HAP-1 (cell line): ENCODE measurements at places on chromosomes 11 and 22.

- DNase-seq, result no peak
Observed at GRCh38 chr11:70697701-70698100, 299.4 kb downstream of the CTTN start.

- no peak for DNase-seq
Observed at GRCh38 chr11:70250876-70251658, 19.4 kb upstream of the PPFIA1 start.

DNA sequence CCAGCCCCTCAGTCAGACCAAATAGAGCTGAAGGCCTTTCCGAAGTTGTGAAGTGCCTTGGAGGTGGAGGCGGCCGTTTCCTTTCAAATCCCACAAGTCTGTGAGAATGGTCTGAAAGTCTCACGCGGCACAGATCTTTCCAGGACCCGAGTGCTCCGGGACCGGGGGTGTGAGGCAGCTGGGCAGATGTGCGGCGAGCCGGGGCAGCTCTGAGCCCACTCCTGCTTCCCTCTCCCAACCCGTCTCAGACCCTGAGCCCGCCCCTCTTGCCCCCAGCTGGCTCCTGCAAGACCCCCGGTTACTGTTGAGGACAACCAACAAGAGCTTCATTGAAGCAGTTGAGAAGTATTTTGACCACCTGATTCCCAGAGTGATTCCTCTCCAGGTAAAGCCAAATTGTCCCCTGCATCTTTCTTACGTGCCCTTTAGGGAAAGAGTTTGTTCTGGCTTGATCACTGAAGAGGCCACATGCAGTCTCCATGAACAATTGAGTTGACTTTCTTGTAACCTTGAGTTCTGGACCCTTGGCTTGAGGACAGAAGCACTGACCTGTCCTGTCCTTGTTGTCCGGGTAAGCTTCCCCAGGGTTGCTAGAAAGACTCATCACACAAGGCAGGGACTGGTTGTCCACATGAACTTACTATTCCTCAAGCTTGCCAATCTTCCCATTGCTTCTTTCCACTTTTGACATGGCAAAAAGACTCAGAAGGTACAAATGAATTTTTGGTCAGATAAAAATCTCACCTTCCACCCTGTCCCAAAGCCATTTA, 7.5 kb downstream of the GLB1L3 start:
- no peak for DNase-seq

DNA sequence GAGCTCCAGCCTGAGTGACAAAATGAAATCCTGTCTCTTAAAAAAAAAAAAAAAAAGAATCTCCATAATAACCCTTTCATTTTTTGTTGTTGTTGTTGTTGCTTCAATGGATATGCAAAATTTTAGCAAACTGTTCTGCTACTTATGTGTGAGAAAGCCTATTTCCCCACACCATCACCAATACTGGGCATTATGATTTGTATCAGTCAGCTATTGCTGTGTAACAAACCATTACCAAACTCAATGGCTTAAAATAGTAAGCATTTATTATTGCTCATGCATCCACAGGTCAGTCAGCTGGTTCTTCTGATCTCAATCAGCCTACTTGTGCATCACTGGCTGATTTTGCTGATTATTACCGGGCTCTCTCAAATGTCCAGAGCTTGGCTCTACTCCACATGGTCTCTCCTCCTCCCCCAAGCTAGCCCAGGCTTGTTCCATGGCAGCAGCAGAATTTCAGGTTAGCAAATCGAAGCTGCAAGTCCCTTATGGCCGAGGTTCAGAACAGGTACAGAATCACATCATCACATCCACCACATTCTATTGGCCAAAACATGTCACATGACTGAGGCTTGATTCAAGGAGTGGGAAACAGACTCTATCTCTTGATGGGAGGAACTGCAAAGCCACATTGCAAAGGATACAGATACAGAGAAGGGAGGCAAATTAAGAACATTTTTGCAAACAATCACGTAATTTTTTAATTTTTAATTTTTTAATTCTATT, 135.1 kb downstream of the MN1 start:
- DNase-seq, result no peak

GRCh38 chr22:48331691-48332220, 1495.9 kb downstream of the BRD1 start:
- DNase-seq, result no peak

- DNase-seq, result no peak
Observed at GRCh38 chr11:65663639-65664200, 1.0 kb upstream of the RELA start.

DNA sequence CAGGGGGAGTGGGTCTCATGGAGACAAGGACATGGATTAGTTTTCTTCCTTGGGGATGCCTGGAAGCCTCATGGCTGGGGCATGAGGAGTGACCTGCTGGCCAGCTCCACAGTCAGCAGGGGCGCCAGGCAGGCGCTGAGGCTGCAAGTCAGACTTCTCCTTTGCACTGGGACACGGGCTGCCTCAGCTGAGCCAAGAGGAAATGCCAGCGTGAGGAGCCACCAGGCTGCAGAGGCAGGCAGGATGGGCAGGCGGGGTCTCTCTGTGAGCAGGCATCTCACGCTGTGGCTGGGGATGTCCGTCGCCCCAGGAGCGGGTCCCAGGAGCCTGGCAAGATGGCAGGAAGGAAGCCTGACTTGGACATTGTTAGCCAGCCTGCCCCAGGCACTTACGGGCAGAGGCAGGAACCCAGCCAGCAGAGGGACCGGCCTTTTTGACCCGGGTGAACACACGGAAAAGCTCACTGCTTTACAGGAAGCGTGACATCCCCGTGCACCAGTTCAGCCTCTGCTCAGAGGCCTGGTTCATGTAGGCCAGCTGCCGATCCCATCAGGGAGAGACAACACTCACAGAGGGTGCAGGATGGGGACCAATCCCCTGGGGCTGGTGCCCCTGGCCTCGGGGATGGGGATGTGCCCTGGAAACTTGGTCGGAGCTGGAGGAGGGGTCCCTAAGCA, 10.2 kb downstream of the GNB1L start:
- DNase-seq, result no peak

DNA sequence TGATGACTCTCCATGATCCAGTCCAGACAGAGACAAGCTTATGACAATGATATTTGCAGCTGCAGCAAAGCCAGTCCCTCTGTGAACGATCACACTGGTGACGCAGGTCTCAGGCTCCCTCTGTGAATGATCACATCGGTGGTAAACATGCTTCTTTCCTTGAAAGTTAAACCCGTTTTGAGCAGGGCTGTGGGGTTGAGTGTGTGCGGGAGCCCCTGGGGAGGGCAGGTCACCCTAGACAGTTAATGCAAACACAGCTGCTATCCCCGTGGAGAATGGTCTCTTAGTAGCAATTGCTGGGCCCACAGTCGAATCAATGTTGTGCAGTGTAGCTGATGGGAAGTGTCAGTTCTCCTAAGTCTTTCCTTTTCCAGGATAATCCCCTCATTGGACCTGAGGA, 71.0 kb upstream of the KIRREL3 start:
- no peak for DNase-seq
